Stimulated activated CD8-positive, alpha-beta memory T cell treated with anti-CD3 and anti-CD28 coated beads, Interleukin-2, amount 100 ng/mL, for 1 hour (primary cell): ENCODE measurements at places on chromosomes 4 and X.

GRCh38 chr4:13950491-13950890 lies 323.0 kb upstream of the BOD1L1 start:
- DNase-seq: no peak

- no peak for DNase-seq
Observed at GRCh38 chrX:52359614-52360232, 9.1 kb upstream of the XAGE2 start.

GRCh38 chr4:42653626-42654560 lies 3.0 kb downstream of the ATP8A1 start:
- DNase-seq: no peak

DNA sequence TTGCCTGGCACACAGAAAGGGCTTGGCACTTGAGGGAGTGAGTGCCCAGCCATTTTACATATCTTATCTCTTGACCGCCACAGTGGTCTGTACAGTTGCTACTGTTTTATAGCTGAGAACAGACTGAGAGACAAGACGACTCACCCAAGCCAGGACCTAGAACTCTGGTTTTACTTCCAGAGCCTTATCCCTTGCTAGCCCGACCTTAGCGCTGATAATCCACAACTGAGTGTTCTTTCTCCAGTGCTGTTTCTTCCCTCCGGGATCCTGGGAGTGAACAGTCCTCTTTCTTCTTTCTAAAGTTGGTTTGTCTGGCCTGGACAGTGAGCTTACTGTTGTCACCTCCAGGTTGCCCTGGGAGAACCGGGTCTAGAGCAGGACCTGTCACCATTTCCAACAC lies 52.5 kb upstream of the TADA2B start:
- no peak for DNase-seq

- no peak for DNase-seq
Observed at GRCh38 chrX:38335382-38335781, 8.1 kb upstream of the RPGR start.

GRCh38 chr4:63090641-63091040 lies 1318.6 kb downstream of the TECRL start:
- no peak for DNase-seq

GRCh38 chrX:115535421-115535820 lies 25.6 kb upstream of the PLS3 start:
- DNase-seq: no peak

DNA sequence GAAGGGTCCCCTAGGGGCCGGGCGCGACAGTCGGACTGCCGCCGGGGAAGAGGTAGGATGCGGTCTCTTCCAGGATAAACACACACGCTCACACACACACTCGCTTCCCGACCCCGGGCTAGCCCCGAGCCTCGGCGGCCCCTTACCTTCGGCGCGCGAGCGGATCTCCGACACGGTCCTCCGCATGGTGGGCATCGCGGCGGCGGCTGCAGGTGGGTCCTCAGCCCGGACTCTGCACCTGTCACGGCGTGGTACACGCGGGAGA lies 294 bp downstream of the ATP8A1 start:
- no peak for DNase-seq

GRCh38 chr4:98260047-98260578 lies 1.1 kb upstream of the RAP1GDS1 start:
- peak; percentile 8 for DNase-seq

- no peak for DNase-seq
Observed at GRCh38 chrX:43002526-43003203, 224.7 kb upstream of the PPP1R2C start.

GRCh38 chrX:51336584-51336983 lies 4.0 kb downstream of the NUDT10 start:
- no peak for DNase-seq

DNA sequence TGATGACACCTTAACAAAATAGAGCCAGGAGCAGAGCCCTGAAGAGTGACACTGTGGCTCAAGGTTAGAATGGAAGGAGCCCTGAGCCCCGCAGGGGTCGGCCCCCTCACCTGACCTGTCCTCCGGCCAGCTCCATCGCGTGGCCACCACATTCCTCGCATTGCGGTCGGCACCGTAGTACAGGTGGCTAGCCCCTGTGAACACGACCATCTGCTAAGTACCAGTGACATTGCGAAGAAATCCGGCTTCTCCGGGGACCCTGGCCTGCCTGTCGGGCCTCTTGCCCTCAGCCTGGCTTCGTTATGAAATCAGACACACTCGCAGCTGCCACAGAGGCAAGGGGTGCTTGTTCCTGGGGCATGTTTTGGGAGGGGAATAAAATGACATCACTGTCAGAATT lies 179.0 kb downstream of the AFAP1 start:
- DNase-seq: no peak

DNA sequence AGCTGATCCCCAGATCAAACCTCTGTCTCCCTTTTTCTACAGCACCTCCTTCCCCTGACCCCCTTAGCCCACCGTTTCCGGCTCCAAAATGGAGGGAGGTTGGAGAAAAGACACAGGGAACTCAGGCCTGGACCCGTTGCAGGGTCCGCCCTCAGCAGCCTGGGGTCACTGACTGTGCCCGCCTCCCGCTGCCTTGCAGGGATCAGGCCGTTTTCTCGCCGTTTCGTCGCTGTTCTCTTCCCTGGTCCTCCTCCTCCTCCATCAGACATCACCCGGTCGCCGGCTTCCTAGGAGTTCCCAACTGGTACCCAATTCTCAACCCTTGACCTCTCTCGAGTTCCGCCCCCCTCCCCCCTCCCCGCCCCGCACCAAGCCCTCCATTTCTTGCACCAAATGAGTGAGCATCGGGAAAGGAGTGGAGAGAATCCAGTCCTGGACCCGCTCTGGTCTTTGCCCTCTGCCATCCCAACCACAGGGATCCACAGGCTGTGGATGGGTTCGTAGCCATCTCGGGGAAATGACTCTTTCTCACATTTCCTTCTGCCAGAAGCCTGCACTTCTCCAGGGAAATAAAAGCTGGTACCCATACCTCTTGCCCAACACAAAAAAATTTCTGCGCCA lies 493 bp downstream of the TCEAL5 start:
- no peak for DNase-seq

DNA sequence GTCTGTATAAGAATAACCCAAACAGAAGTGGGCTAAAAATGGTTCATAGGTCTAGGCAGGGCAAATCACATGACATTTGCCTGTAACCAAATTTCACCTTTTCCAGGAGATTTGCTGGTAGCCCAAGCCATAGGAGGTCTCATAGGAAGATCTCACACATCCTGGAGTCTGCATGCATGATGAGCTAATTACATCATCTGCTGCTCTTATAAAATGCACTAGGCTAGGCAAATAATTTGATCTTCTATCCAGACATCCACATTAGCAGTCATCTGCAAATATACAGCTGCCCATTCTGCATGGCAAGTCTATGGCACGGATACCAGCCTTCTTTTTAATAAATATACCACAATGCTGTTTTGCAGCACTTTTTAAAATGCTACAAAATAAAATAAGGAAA lies 87.2 kb downstream of the MAPK10 start:
- no peak for DNase-seq

- DNase-seq: no peak
Observed at GRCh38 chr4:165077034-165077578, 23.4 kb downstream of the TRIM75 start.

DNA sequence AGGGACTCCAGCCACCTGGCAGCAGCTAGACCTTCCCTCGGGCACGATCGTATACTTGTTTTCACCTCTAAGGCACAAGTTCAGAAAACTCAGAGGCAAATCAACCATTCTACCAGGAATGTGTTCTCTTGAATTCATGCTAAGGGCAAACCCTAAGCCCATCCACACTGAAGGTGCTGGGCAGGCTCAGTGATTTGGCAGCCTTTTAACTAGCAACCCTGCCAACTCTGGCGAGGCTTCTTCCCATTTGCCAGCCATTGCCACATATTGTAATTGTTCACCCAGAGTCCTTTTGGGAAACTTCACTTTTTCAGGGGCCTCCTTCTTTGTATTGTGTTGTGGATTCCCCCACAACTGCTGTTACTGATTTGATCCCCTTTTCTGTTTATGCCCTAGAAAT lies 298.6 kb upstream of the LDB2 start:
- DNase-seq: no peak

DNA sequence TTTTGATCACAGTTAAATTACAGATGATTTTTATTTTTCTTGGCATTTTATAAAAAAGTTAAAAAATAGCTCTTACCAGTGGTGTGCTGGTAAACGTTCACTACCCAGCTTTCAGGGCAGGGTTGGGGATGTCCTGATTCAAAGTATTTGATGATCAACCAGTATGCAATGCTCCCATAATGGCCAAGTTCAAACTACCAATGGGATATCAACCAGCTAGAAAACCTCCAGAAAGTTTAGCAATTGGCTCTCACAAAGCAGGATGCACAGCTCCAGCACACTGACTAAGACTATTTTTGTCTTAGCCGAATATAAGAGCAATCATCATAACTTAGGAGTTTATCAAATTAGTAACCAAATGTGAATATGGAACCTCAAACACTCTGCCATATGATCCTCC lies 108.0 kb upstream of the PDE5A start:
- no peak for DNase-seq

DNA sequence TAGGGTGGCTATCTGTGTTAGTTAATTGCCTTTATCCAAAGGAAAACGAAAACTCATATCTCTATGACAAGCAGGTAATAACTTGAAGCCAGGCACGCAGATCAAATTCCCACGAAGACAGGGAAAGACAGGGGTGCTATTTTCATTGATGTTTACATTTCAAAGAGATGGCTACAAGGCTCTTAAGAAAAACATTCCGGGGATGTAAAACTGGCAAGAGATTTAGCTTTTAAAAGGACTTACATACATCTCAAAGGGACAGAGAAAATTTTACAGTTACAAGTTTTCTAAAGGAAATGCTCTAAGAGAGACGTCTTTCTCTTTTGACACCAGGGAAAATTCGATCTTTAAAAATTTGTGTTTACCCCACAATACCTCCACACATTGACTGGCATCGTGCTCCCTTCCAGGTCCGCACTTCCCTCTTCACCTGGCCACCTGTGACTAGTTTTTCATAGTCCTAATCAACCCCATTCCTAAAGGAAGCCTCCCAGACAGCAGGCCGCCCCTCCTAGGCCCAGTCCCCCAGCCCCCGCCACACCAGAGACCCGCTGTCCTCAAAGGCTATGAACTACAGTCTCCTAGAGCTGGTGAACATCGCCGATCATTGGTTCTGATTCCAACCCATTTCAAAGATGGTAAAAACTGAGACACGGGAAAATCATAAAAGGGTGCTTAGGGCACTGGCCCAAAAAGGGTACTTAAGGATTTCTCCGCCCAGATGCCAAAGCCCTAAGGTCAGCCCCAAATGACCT lies 649 bp upstream of the ARAF start:
- no peak for DNase-seq

DNA sequence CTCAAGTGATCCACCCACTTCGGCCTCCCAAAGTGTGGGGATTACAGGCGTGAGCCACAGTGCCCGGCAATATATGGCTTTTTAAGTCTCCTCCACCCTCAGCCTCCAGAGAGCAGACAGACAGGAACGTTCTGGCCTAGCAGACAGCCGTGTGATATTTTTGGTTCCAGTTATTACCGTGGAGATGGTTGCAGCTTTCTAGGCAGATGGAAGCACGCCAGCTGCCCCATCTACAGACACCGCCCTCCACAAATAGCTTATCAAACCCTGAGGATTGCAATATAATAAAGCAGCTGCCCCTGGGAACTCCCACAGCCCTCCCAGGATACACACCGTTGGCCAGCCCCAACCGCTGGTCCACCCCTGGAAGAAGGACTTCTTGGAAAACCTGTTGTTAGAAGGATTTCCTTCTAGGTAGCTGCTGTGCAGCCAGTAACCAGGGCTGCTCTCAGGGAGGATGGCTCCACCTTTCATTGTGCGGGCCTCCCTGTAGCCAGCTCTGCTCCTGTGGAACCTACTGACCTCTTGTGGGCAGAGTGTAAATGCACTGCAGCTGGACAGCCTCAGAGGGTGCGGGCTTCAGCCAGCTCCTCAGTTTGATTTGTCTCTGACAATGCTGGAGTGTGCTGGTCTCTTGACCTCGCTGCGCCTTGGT lies 44.0 kb downstream of the SLC25A5 start:
- no peak for DNase-seq

- no peak for DNase-seq
Observed at GRCh38 chr4:136329042-136329662, 1203.1 kb downstream of the PCDH18 start.

DNA sequence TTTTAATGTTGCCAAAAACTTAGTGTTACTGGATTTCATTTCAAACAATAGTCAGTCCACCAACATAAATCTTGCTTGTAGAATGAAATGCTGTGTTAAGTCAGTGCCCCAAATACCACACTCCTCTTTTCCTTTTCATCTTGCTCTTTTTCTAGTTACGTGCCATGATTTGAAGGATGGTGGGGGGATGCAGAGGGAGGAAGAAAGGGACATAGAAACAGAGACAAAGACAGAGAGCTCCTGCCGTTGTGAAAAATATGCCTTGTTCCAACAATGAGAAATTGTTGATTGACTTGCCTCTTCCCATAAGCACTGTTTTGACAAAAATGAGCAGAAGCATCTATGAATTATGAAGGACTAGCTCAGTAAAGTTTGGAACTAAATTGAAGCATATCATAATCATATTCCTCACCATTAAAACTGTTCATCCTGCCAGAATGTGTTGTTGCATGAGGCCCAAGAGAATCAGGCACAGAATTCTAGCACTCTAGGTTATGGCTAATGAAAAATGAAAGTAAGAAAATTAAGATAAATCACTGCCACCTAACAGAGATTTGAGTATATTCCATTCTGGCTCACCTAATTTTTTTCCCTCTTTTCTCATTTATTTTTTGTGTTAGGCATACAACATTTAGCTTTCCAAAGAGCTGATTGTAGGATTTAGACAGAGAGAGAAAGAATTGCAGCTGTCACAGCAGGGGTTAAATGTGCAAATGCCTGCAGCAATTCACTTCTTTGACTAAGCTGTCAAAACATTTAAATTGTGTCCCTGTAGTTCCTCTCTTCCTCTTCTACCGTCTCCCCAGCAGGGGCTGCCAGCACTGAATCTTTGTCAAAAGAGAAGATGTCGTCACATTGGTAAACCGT lies 111.6 kb upstream of the PTPN13 start:
- DNase-seq: no peak

DNA sequence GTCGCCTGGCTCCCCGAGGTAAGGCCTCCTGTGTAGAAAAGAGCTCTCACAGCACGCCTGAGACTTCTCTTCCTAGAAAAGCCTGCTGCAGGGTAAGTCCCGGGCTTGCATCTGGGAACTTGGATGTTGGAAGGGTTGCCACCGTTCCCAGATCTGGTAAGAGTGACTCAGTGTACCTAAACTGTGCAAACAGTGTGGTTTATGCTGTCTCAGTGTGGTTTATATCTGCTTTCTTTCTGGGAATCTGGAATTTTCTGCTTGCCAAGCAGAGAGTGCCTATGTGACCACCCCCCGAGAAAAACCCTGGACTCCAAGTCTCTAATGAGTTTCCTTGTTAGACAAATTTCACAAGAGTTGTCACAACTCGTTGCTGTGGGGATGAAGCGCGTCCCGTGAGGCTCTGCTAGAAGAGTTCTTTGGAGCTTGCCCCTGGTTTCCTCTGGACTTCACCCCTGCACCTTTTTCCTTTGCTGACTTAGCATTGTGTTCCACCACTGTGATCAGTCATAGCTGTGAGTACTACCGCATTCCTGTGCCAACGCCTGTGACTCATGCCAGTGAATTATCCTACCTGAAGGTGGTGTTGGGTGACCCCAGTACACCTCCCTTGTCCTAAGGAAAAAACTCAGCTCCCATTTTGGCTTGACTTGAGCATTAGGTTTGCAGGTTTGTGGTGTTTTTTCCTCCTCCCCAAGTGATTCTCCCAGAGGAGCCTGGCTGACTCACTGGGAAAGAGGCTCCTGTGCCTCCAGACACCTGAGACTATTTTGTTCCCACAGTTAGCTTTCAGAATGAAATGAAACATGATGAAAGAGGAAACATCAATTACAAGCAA lies 14.5 kb downstream of the SLC2A9 start:
- DNase-seq: no peak

- DNase-seq: no peak
Observed at GRCh38 chrX:132741689-132742088, 216.7 kb downstream of the HS6ST2 start.
